Daoy (cell line): ENCODE measurements at places on chromosomes 1 and 21. TPM values are rescaled to one million over a fixed set of nuclear protein-coding genes. Genes with fewer than 3 reads are reported as not detected.

CFHR3 gene
- not detected in 2 replicates for total RNA-seq

POFUT2 gene
- 22.6 and 27.3 TPM in 2 replicates for total RNA-seq

TCHH gene
- 0.29 TPM in 1 of 2 replicates, not detected in the other for total RNA-seq

MARK1 gene
- 6.6 and 8.8 TPM in 2 replicates for total RNA-seq

GUCA2B gene
- not detected in 2 replicates for total RNA-seq

KIF2C gene
- total RNA-seq, result 110 and 117 TPM in 2 replicates

ATP1A4 gene
- not detected in 2 replicates for total RNA-seq
